ENCODE measurements at places on chromosomes 6 and 20. TPM values are rescaled to one million over a fixed set of nuclear protein-coding genes. Genes with fewer than 3 reads are reported as not detected.

VWA7 gene
- total RNA-seq, result 3.3 TPM

SLC44A4 gene
- 6.2 TPM for total RNA-seq

SLC22A3 gene
- total RNA-seq, result 15.8 TPM

ZMYND8 gene
- total RNA-seq, result 48.5 TPM

DBNDD2 gene
- 42.4 TPM for total RNA-seq

STK35 gene
- total RNA-seq, result 23.2 TPM

HEY2 gene
- 3.0 TPM for total RNA-seq

LY6G5C gene
- total RNA-seq, result 5.1 TPM

BIRC7 gene
- total RNA-seq, result 2.2 TPM

BMP5 gene
- total RNA-seq, result not detected

SLC35D3 gene
- total RNA-seq, result not detected

KCNK16 gene
- total RNA-seq, result not detected

DNA sequence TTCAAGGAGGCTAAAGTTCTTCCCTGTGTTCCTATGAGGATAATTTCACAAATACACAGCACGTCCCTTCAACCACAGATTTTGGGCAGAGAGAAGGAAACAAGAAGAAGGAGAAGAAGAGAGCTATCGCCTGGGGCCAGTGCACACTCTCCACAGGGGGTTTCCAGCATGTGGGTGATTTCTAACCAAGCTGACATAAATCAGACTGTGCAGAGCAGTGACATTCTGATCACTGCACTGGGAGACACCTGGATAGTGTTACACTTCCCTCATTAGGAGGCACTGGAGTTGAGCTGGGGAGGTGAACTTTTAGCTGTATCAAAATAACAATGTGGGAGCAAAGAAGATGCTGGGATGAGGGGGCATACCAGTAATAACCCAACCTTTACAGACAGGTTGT lies 71.8 kb upstream of the CENPW start:
- H3K4me1 ChIP-seq, result no peaks in the 10 kb centered on the region
- H3K36me3 ChIP-seq, result no peaks in the 10 kb centered on the region
- H3K27me3 ChIP-seq, result no peaks in the 10 kb centered on the region
- no peak overlapping the region for H3K4me3 ChIP-seq

GRCh38 chr6:167435209-167435728 lies 110.4 kb downstream of the TTLL2 start:
- H3K4me3 ChIP-seq, result no peak overlapping the region
- no peaks in the 10 kb centered on the region for H3K36me3 ChIP-seq
- H3K4me1 ChIP-seq, result no peaks in the 10 kb centered on the region
- DNase-seq, result no peak

- no peak overlapping the region for H3K27ac ChIP-seq
- H3K4me1 ChIP-seq, result peaks cover 32% of the 10 kb centered on the region
- H3K27me3 ChIP-seq, result no peaks in the 10 kb centered on the region
- DNase-seq, result no peak
- H3K4me3 ChIP-seq, result no peak overlapping the region
These were observed 17.6 kb downstream of the CAPN11 start for GRCh38 chr6:44176130-44176761.

DNA sequence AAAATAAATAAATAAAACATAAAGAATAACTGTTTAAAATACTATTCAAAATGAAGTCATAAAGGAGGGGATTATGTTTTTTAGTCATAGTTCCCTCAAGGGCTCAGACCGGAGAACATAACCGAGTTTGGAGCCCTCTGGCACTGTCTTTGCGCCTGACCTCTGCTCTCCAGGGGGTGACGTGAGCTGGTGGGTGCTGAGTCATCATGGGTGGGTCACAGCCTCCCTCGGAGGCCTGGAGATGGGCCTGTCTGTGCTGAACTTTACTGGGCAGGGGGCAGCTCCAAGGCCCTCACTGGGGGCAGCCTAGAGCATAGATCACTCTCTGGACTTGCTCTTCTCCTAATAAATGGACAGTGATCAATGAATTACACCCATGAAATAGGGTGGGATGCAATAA lies 3.1 kb upstream of the MAVS start:
- no peak for DNase-seq
- H3K36me3 ChIP-seq, result no peaks in the 10 kb centered on the region
- H3K27ac ChIP-seq, result no peak overlapping the region
- H3K4me3 ChIP-seq, result no peak overlapping the region
- peaks cover 24% of the 10 kb centered on the region for H3K4me1 ChIP-seq

DNA sequence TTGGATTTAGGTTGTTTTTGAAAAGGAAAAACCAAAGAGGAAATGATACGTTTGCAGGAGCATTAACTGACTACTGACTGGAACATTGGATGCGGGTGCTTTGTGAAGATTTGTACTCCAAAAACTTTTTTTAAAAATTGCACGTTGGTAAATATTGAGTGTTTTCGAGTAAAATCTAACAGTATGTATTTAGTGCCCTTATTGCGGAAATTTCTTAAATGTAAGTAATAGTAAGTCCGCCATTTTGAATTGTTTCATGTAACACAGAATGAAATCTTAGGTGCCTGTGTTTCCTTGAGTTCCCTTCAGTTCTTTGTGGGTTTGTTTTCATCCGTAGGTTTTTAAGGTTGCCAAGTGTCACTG lies 15.2 kb upstream of the LIN28B start:
- H3K27ac ChIP-seq, result no peak overlapping the region
- peak overlapping the region; percentile 47 for H3K4me3 ChIP-seq
- H3K27me3 ChIP-seq, result peaks cover 68% of the 10 kb centered on the region
- H3K4me1 ChIP-seq, result peaks cover 15% of the 10 kb centered on the region
- no peak for DNase-seq

- H3K4me3 ChIP-seq, result no peak overlapping the region
- peaks cover 29% of the 10 kb centered on the region for H3K36me3 ChIP-seq
- no peaks in the 10 kb centered on the region for H3K4me1 ChIP-seq
- no peaks in the 10 kb centered on the region for H3K27me3 ChIP-seq
- H3K27ac ChIP-seq, result no peak overlapping the region
These were observed 31.6 kb upstream of the ANKRD60 start for GRCh38 chr20:58260006-58260405.

GRCh38 chr6:116279232-116280160 lies at the start of gene TSPYL1:
Gene TSPYL1, minus strand, starts transcription at chr6:116279930. Its CDS starts 100 bp downstream, at chr6:116279830.
- H3K4me3 ChIP-seq, result peak within 1 kb of the TSS; percentile 85
- H3K36me3 ChIP-seq, result peaks cover 2% of the 10 kb centered on the region
- DNase-seq, result peak; percentile 99
- H3K27me3 ChIP-seq, result no peaks in the 10 kb centered on the region

- no peak for DNase-seq
- no peak overlapping the region for H3K4me3 ChIP-seq
- H3K27ac ChIP-seq, result no peak overlapping the region
- H3K4me1 ChIP-seq, result no peaks in the 10 kb centered on the region
- no peaks in the 10 kb centered on the region for H3K27me3 ChIP-seq
- H3K36me3 ChIP-seq, result no peaks in the 10 kb centered on the region
These were observed 13.9 kb downstream of the MYB start for GRCh38 chr6:135195041-135195440.

GRCh38 chr6:113647143-113647889 lies 209.8 kb upstream of the MARCKS start:
- H3K4me1 ChIP-seq, result peaks cover 41% of the 10 kb centered on the region
- H3K4me3 ChIP-seq, result no peak overlapping the region
- H3K27ac ChIP-seq, result no peak overlapping the region
- no peak for DNase-seq
- H3K27me3 ChIP-seq, result no peaks in the 10 kb centered on the region

GRCh38 chr6:5214570-5215052 lies 46.1 kb downstream of the LYRM4 start:
- no peak overlapping the region for H3K27ac ChIP-seq
- no peaks in the 10 kb centered on the region for H3K4me1 ChIP-seq
- H3K4me3 ChIP-seq, result no peak overlapping the region

GRCh38 chr20:53020834-53021233 lies 48.7 kb downstream of the TSHZ2 start:
- no peaks in the 10 kb centered on the region for H3K27me3 ChIP-seq
- H3K4me1 ChIP-seq, result peaks cover 3% of the 10 kb centered on the region
- no peak overlapping the region for H3K27ac ChIP-seq
- no peak overlapping the region for H3K4me3 ChIP-seq
- no peaks in the 10 kb centered on the region for H3K36me3 ChIP-seq

DNA sequence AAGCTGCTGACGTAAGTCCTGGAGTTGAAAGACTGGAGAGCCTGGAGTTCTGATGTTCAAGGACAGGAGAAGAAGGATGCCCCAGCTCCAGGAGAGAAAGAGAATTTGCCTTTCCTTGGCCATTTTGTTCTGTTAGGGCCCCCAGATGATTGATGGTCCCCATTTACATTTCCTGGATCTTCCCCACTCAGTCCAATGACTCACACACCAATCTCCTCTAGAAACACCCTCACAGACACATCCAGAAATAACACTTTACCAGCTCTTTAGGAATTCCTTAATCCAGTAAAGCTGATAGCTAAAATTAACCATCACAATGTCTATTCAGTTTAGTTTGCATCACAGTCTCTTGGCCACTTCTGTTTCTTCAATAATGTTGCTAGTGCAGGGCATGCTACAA lies 260.2 kb upstream of the IRAK1BP1 start:
- no peaks in the 10 kb centered on the region for H3K36me3 ChIP-seq
- H3K4me1 ChIP-seq, result no peaks in the 10 kb centered on the region
- H3K4me3 ChIP-seq, result no peak overlapping the region
- no peak overlapping the region for H3K27ac ChIP-seq
- no peaks in the 10 kb centered on the region for H3K27me3 ChIP-seq
- no peak for DNase-seq

DNA sequence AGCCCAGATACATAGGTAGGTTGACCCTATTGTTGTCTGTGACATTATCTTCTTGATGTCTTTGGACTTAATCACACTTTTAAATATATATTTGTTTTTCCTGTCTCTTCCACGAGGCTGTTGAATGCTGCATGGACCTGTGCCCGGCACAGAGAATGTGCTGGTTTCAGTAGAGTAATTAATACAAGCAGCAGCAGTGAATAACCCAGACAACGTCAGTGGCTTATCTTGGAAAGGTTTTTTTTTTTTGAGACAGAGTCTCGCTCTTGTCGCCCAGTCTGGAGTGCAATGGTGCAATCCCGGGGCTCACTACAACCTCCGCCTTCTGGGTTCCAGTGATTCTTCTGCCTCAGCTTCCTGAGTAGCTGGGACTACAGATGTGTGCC lies 108.2 kb downstream of the CDH26 start:
- peaks cover 27% of the 10 kb centered on the region for H3K4me1 ChIP-seq
- H3K27ac ChIP-seq, result no peak overlapping the region
- no peaks in the 10 kb centered on the region for H3K36me3 ChIP-seq
- no peaks in the 10 kb centered on the region for H3K27me3 ChIP-seq
- no peak overlapping the region for H3K4me3 ChIP-seq
- DNase-seq, result no peak

DNA sequence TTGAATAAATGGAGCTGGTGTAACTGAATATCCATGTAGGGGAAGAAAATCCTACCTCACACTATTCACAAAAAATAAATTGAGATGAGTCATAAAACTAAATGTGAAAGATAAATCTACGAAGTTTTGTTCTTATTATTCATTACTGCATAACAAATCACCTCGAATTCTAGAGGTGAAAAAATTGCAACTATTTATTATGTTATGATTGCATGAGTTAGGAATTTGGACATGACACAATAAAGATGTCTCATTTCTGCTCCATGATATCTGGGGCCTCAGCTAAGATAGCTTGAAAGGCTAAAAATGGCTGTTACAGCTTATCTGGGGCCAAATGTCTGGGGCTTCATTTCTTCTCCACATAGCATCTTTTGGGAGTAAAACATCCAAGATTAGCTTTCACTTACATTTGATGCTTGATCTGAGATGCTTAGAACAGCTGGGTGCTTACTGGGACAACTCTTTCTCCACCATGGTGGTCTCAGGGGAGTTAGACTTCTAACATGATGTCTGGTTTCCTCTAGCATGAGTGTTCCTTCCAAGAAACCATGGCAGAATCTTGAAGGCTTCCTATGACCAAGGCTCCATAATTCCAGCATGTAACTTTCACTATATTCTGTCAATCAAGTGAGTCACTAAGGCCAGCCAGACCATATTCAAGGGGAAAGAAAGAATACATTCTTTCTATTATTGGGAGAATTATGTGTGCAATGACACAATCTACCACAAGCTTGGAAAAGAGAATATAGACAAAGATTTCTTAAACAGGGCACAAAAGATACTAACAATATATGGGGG lies 30.1 kb downstream of the OR2B6 start:
- no peak overlapping the region for H3K4me3 ChIP-seq
- no peaks in the 10 kb centered on the region for H3K36me3 ChIP-seq
- DNase-seq, result no peak
- no peaks in the 10 kb centered on the region for H3K4me1 ChIP-seq

DNA sequence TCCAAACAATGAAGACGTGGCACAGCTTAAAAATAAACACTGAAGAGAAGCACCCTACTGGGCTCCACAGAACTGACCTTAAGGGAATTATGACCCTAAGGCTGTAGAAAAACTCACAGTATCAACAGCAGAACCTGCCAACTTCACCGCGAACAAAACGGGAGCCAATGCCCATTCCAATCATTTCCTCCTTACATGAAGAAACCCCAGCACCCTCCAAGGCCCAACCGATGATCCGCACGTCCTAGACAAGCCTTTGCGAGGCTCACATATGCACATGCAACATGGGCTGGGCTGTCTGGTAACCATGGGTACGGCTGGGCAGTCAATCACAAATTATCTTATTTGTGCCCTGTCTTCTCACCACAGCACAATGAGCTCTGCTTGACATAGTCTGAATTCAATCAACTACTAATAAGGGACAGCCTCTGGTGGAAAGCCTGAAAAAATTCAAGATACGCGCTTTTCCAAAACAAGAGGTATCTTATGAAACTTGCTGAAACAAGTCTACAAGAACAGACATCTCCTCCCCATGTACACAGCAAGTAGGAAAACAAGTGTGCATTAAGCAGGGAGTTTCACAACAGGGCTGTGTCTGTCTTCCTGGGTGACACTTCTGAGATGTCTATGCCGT lies 1.7 kb downstream of the DIDO1 start:
- peaks cover 86% of the 10 kb centered on the region for H3K4me1 ChIP-seq
- H3K27me3 ChIP-seq, result no peaks in the 10 kb centered on the region
- DNase-seq, result no peak
- H3K27ac ChIP-seq, result peak overlapping the region; percentile 98
- H3K36me3 ChIP-seq, result no peaks in the 10 kb centered on the region

DNA sequence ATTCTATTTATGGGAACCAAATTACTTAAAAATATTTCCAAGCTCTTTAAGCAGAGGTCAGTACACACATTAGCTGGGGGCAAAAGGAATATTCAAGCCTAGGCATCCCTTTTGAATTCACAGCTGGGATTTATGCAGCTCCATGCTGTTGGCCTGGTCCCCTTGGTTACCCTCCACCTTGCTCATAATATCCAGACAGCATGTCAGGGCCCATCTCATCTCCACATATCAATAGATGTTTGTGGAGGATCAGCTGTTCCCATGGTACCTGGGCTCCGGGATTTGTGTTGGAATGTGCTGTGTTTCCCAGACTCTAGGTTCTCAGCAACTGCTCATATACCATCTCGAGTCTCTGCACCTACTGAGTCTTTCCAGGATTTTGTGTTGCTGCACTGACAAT lies 534.8 kb downstream of the BMP2 start:
- DNase-seq, result no peak
- H3K27ac ChIP-seq, result no peak overlapping the region
- no peaks in the 10 kb centered on the region for H3K36me3 ChIP-seq
- no peaks in the 10 kb centered on the region for H3K27me3 ChIP-seq
- no peak overlapping the region for H3K4me3 ChIP-seq

All from suprapubic skin (tissue), 4 donors.